ENCODE measurements at places on chromosomes 7 and 10.
A peak's percentile ranks its signal among the peaks of the same experiment; 100 is the strongest.

GRCh38 chr10:73956476-73957359, 41.2 kb upstream of the VCL start:
- DNase-seq, result peak; percentile 10

GRCh38 chr7:1359051-1359400, 100.2 kb downstream of the MICALL2 start:
- no peak for DNase-seq

DNA sequence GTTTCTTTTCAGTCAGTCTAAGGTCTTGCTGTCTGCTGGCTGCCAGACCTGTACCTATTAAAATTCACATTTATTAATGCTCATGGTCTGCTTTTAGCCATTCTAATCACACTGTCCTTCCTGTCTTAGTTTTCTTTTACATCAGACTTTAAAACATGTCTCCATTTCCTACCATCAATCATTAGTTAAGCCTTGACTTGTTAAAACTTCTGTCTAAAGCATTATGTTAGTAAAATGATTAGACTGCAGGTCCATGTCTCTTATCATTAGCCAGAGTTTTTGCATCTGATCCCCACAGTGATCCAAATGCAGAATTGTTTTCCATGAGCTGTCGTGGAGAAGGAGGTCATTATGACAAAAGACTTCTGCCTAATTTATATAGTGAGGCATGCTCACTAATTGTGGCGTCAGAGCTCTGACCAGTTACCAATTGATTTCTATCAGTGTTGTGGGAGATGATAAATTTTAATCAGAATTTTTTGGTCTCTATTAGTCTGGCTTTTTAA, 226.5 kb downstream of the DKK1 start:
- no peak for DNase-seq

GRCh38 chr7:116034411-116034810, 3.8 kb upstream of the TFEC start:
- no peak for DNase-seq

DNA sequence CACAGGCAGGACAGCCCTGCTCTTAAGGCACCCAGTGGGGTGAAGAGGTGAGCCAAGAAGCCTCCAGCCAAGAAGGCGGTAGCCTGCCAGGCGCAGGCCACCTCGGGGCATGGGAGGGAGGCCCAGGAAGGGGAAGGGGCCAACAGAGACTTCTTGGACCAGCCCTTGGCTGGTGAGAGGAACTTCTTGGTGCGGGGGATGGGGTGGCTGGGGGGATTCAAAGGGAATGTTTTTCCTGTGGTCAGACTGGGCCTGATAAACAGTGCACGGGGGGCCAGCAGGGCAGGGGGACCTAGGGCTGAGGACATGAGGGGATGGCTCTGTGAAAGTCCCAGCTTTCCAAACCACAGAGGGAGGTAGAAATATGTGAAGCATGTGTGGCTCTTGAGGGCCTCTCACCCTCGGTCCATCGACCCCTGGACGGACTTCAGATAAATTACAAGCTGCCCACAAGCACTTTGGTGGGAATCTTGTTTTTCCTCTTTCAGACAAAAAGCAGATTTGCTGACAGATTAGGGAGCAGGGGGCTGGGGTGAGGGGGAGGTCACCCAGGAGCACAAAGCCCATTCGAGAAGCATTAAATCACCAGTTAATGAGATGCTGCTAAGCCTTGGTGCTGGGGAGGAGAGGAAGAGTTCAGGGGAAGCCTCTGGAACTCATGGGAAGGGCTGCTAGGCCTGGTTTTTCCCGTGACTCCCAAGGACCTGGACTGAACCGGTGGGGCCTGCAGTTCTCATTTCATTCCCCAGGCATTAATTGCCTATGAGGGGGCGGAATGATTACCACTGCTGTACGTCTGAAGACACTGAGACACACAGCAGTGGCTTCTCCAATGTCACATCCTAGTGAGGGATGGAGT, 11.3 kb downstream of the CRYGN start:
- DNase-seq, result no peak

GRCh38 chr7:22782616-22783232, 39.9 kb downstream of the TOMM7 start:
- DNase-seq, result peak; percentile 63

- DNase-seq, result no peak
These were observed 229.2 kb downstream of the TCERG1L start for GRCh38 chr10:131082201-131082850.

GRCh38 chr7:98175260-98175940, 35.8 kb upstream of the BHLHA15 start:
- DNase-seq, result no peak

DNA sequence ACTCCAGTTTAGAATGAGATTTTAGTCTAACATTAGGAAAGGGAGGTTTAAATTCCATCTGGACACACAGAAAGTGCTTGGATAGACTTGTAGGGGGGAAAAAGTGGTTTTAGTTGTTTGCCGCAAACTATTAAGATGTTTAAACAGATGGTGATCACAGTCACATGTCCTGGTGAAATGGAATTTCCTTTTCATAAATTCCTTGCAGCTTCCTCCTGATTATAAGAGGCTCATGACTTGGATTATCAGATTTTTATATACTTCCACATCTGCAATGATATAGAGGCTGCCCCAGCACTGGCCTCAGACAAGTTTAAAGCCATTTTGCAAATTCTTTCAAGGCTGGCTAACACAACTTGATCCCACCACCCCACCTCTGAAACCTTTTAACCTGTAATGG, 106.4 kb upstream of the ARMC3 start:
- DNase-seq, result no peak

DNA sequence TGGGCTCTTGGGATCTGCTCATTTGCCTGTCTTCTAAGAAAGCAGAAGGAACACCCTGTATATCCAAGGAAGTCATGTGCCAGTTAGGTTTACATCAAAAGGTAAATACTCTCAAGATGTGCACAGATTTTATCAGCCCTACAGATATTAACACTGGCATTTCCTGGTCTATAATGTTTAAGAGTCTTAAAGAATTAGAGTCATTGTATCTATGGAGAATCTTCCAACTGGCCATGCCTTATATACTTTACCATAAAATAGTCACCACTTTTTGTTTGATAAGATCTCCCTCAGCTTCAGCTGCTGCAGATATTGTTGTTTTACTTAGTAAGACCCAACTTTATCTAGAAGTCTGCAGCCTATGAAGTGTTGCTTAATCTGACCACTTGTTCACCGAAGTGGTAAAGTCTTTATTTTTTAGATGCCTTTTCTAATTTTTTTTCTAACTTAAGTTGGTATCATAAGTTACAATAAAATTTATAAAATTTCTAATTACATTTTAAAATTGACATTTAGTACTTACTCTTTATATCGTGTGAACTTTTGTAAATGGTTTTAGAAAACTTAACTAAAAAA, 58.5 kb downstream of the CPED1 start:
- no peak for DNase-seq

DNA sequence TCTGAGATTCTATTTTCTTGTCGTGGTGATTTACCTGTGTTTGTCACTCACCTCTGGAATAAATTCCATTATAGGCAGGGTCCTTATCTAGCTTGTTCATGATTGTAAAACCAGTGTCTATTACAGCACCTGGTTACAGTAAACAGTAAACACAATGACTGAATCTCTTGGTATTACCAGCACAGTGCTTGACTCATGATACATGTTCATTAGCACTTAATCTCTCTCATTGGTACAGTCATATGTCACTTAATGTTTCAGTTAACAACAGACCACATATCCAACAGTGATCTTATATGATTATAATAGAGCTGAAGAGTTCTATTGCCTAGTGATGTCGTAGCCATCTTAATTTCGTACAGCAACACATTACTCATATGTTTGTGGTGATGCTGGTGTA, 1.6 kb upstream of the TASOR2 start:
- DNase-seq, result no peak

GRCh38 chr7:840001-840600, 7.8 kb downstream of the SUN1 start:
- no peak for DNase-seq

DNA sequence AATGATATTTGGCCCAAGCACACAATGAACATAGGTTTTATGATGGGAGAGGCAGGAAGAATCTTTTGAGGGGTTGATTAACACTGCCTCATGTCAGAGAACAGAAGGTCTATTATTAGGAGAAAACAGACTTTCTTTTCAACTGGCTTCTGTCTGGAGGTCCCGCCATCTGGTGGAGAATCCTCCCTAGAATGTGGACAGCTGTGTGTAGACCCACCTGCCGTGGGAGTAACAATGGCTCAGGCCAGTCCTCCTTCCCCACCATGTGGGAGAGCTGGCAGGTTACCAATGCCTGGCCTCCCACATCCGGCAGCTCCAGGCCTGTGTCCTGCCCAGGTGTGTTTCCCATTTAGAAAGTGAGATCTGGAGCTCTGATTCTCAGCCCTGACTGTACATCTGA, 70.4 kb upstream of the AOAH start:
- no peak for DNase-seq

DNA sequence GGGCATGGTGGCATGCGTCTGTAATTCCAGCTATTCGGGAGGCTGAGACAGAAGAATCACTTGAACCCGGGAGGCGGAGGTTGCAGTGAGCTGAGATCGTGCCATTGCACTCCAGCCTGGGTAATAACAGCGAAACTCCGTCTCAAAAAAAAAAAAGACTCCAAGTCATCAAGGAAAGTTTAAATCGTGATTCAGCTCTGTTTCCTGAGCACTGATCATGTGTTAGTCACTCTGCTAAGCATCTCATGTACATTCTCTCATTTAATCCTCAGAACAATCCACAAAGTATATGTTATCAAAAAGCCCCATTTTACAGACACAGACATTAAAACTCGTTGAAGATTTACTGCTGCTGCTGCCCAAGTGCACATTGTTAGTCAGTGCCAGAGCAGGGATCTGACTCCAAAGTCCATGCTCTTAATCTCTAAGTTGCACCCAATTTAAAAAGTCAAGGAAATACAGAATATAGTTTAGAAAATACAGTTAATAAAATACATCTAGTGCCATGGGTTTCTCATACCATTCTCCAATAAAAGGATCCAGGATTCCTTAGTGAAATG, 6.2 kb downstream of the PIK3AP1 start:
- no peak for DNase-seq

GRCh38 chr7:12687718-12688171, 312 bp downstream of the ARL4A start:
- DNase-seq, result no peak

DNA sequence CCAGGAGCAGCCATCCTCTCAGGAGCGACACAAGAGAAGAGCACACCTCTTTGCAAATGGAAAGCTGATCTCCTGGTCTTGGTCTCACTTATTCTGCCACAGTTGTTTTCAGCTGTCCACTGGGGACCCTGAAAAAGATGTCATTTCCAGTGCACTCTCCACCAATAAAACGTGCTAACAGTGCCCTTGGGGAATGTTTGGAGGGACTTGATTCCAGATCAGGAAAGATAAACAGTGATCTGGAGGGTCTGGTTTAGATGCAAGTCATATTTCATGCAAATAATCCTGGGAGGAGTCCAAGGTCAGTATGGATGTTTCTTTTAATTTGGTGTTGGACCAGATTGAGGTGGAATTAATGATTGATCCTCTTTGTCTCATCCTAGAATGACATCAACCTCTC, 185.0 kb downstream of the CREB5 start:
- no peak for DNase-seq

- DNase-seq, result no peak
These were observed 212.8 kb downstream of the IPMK start for GRCh38 chr10:58054881-58055280.

GRCh38 chr10:110034596-110034995, 26.8 kb downstream of the ADD3 start:
- no peak for DNase-seq

- no peak for DNase-seq
These were observed 9.8 kb downstream of the NOD1 start for GRCh38 chr7:30468791-30469190.

DNA sequence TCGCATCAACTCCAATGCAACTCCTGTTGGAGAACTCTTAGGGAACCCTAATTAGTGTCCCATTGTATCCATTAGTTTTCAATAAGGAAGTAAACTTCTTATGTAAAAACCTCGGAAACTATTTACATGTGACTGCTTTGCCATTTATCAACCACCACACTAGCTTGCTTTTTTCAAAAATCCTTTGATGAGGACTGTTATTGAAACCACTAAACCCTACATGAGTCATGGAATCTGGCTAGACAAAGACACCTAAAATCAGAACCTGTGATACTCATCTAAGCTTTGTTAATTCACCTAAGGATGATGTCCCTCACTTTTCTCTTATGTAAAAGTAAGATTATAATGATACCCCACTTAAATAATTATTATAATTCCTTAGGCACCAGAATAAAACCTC, 414.1 kb upstream of the ETV1 start:
- no peak for DNase-seq

- no peak for DNase-seq
These were observed 10.2 kb downstream of the APBB1IP start for GRCh38 chr10:26448292-26448691.

DNA sequence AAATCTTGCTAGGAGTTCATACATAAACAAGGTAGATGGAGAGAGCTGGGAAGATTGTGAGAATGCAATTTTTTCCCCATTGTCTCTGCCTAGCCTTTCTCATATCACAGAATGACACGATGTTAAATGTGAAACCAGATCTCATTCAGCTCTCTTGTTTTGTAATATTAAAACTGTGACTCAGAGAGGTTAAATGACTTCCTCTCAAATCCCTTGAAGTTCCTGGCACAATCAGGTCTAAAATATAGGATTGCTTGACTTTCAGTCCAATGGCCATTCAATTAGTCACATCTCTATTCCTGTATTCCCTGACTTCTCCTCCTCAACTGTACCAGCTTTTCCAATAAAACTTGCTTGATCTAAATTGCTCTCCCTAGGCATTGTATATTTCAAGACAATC, 3.1 kb downstream of the ANKRD22 start:
- DNase-seq, result no peak

DNA sequence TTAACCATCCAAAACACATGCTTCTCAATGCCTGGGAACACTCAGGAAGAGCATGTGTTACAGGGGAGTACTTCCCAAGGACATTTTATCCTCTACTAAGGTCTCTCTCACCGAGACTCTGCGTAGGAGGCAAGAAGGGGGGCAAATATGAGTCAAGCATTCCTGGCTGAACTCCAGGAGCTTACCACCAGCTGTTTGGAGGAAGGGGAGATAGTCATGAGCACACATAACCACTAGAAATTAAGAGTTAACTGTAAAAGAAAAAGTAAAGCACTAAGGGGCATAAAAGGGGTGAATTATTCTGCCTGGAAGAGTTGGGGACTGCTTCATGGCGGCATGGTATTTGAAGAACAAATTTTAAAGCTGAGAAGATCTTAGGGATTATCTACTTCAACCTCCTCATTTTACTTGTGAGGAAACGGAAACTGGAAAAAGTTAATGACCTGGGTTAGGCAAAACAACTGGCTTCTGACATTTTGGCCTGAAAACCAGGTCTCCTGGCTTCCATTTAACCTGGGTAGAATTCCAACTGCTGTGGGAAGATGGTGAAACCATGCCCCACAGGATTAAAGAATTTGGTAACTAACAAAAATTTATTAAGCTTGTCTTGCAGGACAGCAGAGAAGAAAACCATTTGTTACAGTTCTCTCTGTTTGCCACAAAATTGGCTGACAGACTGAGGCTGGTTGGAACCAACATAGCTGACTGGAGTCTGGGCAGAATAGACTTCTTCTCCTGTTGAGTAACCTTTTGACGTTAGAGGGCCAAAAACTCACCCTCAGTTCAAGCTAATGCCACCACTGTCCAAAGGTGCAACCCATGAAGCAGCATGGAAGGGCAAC, 85.5 kb downstream of the SLC25A13 start:
- no peak for DNase-seq

Measured in activated T-cell treated with anti-CD3 and anti-CD28 coated beads, Interleukin-2, amount 50 U/mL, for 4 hours (primary cell).